Caki2 (cell line): ENCODE measurements at places on chromosomes 16 and 17. TPM values are rescaled to one million over a fixed set of nuclear protein-coding genes. Genes with fewer than 3 reads are reported as not detected.

The KRT36 gene
- not detected in 2 replicates for total RNA-seq

The HS3ST6 gene
- total RNA-seq, result not detected in 2 replicates

The CRYBA1 gene
- total RNA-seq, result not detected in 2 replicates

The G6PC1 gene
- total RNA-seq, result not detected in 2 replicates

The ITGAD gene
- total RNA-seq, result not detected in 2 replicates

The ZNF768 gene
- 97.6 and 99.4 TPM in 2 replicates for total RNA-seq

The ZNF19 gene
- total RNA-seq, result 0.98 and 3.0 TPM in 2 replicates

The NECAB2 gene
- 0.81 TPM in 1 of 2 replicates, not detected in the other for total RNA-seq
